ENCODE measurements at places on chromosomes 4 and X.

- 0 out of 2 replicates have a peak overlapping the region, but pooled peaks have one; percentile 30 for H3K27ac ChIP-seq
- H3K4me1 ChIP-seq = peaks cover 23% of the 10 kb centered on the region
- peak overlapping the region; percentile 73 for H3K4me3 ChIP-seq
- H3K27me3 ChIP-seq = peaks cover 9% of the 10 kb centered on the region
- no peaks in the 10 kb centered on the region for H3K36me3 ChIP-seq
- peak; percentile 5 for DNase-seq
Measured at GRCh38 chrX:115259238-115259875, 25.5 kb upstream of the LRCH2 start.

- peak overlapping the region; percentile 65 for H3K4me3 ChIP-seq
- peaks cover 50% of the 10 kb centered on the region for H3K4me1 ChIP-seq
- peak; percentile 69 for DNase-seq
- no peaks in the 10 kb centered on the region for H3K27me3 ChIP-seq
- no peaks in the 10 kb centered on the region for H3K36me3 ChIP-seq
Measured at GRCh38 chr4:53734584-53735353, 143.5 kb upstream of the LNX1 start.

DNA sequence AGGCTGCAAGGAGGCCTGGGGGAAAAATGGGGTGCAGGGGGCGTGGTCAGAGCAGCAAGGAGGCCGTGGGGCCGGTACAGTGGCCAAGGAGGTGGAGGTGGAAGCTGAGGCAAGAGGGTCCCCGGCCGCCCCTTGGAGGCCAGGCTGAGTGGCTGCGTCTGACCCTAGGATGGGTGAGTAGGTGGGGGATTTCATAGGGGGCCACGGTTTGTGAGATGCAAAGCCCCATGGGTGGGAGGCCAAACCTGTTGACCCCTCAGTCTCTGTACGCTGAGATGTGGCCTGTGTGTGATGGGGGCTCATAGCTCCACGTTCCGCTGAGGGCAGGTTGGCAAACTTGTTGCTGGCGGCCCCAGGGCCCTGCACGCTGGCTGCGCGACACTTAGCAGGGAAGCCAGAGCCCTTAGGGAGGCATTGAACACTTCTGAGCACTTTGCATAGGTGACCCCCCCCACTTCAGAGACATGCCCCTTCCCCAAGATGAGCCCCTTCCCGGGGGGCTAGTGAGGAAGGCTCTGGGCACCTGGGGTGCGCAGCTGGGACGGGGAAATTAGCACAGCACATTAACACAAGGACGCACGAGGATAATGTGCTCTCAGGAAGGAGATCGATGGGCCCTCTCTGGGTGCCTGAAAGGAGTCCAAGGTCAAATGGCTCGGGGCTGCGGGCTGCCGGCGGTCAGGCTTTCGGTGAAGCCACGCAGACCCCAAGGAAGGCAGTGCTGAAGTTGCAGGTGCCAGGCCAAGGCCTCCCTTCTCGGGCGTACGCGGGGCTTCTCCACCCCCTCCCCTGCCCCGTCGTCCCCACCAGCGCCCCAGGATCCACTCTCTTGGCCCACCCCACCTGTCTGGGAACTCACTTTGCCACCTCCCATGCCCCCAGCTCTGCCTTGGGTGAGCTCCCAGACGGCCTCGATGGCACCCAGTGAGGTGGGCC, 107.4 kb downstream of the HMX1 start:
- H3K4me1 ChIP-seq = no peaks in the 10 kb centered on the region
- no peaks in the 10 kb centered on the region for H3K36me3 ChIP-seq
- DNase-seq = no peak
- H3K27me3 ChIP-seq = peaks cover 7% of the 10 kb centered on the region
- H3K4me3 ChIP-seq = no peak overlapping the region

DNA sequence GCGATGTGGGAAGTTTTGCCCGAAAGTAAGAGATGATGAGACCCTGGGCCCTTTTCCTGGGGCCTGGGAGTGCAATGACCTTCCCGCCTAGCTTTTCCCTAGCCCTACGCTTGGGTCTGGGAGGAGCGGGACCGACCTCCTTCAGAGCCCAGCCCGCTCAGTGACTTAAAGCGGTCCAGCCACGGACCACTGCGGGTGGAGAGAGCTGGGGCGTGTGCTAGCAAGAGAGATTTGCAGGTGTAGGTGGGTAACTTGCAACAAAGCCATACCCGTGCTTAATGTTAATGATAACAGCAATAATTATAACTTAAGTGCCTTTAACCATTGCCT, 503 bp upstream of the PDE5A start:
- peaks cover 37% of the 10 kb centered on the region for H3K4me1 ChIP-seq
- peak overlapping the region; percentile 92 for H3K4me3 ChIP-seq
- no peak for DNase-seq

DNA sequence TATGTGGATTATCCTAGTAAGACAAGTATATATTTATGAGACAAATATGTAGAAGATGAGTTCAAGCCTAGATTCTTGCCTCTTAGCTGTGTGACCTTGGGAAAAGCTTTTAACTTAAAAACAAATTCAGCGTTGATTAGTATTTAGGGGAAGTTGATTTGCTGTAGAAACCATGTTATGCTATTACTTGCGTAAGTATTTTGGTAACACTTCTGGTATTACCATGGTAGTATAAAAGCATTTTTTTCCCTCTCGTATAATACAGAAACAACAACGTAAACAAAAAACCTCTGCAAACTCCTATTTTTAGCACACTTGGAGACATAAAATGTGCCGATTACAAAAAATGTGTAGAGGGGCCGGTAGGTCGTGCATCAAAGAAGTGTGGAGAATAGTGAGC, 33.2 kb downstream of the STAG2 start:
- DNase-seq = no peak
- peaks cover 27% of the 10 kb centered on the region for H3K4me1 ChIP-seq
- peaks cover 5% of the 10 kb centered on the region for H3K36me3 ChIP-seq
- H3K27ac ChIP-seq = peak overlapping the region; percentile 77
- H3K4me3 ChIP-seq = no peak overlapping the region

GRCh38 chrX:21725496-21725895, 32.4 kb downstream of the SMPX start:
- no peak overlapping the region for H3K4me3 ChIP-seq
- no peaks in the 10 kb centered on the region for H3K27me3 ChIP-seq
- DNase-seq = peak; percentile 17
- no peak overlapping the region for H3K27ac ChIP-seq

GRCh38 chr4:32207456-32207855, 1487.3 kb downstream of the PCDH7 start:
- no peak for DNase-seq
- peaks cover 2% of the 10 kb centered on the region for H3K27me3 ChIP-seq
- H3K4me1 ChIP-seq = no peaks in the 10 kb centered on the region
- H3K4me3 ChIP-seq = no peak overlapping the region
- H3K36me3 ChIP-seq = peaks cover 1% of the 10 kb centered on the region

DNA sequence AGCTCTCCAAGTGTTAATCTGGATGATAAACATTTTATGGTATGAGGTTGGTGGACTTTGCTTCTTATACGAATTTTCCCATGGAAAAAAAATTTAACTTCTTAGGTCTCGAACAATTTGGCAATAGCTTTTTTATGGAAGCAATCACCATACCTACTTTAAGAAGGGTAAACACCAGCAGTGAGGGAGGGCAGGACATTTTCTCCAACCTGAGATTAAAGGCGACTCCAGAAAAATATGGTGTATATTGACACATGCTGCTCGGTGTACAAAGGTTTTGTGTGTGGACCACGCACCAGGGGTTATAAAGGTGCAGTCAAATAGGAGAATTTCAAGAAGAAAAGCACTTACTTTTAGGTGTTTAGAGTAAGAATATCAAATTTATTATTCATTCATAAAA, 34.2 kb upstream of the SULT1E1 start:
- H3K27ac ChIP-seq = no peak overlapping the region
- H3K36me3 ChIP-seq = no peaks in the 10 kb centered on the region
- H3K4me1 ChIP-seq = no peaks in the 10 kb centered on the region
- no peak overlapping the region for H3K4me3 ChIP-seq
- no peaks in the 10 kb centered on the region for H3K27me3 ChIP-seq

- peaks cover 26% of the 10 kb centered on the region for H3K4me1 ChIP-seq
- H3K4me3 ChIP-seq = peak overlapping the region; percentile 94
- no peaks in the 10 kb centered on the region for H3K27me3 ChIP-seq
Measured at GRCh38 chrX:132217203-132218073, 1.8 kb downstream of the RAP2C start.

- DNase-seq = no peak
- H3K27me3 ChIP-seq = no peaks in the 10 kb centered on the region
- no peak overlapping the region for H3K4me3 ChIP-seq
- H3K36me3 ChIP-seq = no peaks in the 10 kb centered on the region
- no peaks in the 10 kb centered on the region for H3K4me1 ChIP-seq
Measured at GRCh38 chr4:95415346-95415771, 133.4 kb downstream of the UNC5C start.

DNA sequence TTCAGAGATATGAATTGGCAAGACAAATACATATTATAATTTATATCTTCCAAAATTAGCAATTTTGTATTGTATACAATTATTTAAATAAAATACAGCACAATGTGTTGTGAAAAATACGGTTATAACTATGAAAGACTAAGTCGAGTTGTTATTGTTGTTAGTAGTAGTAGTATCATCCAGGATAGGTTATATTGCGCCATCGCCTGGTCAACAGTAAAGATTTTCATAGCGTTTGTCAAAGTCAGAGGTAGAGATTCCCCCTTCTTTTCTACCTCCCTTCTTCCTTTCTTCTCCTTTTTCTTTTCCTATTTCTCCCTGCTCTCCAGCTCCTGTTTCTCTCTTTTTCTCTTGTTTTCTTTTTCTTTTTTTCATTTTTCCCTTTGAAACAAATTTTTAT, 499.1 kb upstream of the EPHA5 start:
- H3K4me1 ChIP-seq = no peaks in the 10 kb centered on the region
- no peaks in the 10 kb centered on the region for H3K36me3 ChIP-seq
- no peak overlapping the region for H3K27ac ChIP-seq
- no peak for DNase-seq
- H3K27me3 ChIP-seq = 0 out of 2 replicates have a peak, but pooled peaks cover 1% of the 10 kb centered on the region

DNA sequence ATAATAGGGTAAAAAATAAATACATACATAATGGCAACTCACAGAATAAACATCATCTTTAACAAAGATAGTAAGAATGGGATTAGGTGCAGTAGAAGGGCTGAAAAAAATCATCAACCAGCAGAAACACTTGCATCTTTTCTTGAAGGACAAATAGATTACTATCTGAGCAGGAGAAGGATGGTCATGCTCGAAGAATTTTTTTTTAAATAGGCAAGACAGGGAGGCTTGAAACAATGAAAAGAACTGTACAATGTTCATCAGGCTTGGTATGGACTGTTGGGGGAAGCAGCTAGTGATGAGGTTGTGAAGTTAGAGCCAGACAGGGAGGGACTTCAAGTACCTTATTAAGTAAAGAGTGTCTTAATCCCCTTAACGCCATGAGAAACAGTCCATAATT, 167.4 kb upstream of the LDB2 start:
- peak overlapping the region; percentile 40 for H3K4me3 ChIP-seq
- no peaks in the 10 kb centered on the region for H3K27me3 ChIP-seq
- H3K36me3 ChIP-seq = peaks cover 5% of the 10 kb centered on the region
- peak overlapping the region; percentile 86 for H3K27ac ChIP-seq
- DNase-seq = peak; percentile 62
- H3K4me1 ChIP-seq = peaks cover 3% of the 10 kb centered on the region
